CD4-positive, alpha-beta T cell treated with Interleukin-1 beta for 1 hour (primary cell): ENCODE measurements at places on chromosomes 11 and 22.

GRCh38 chr11:1196516-1197391 lies 26.1 kb upstream of the MUC5B start:
- DNase-seq: no peak

GRCh38 chr11:45483416-45483815 lies 182.0 kb downstream of the CHST1 start:
- no peak for DNase-seq

DNA sequence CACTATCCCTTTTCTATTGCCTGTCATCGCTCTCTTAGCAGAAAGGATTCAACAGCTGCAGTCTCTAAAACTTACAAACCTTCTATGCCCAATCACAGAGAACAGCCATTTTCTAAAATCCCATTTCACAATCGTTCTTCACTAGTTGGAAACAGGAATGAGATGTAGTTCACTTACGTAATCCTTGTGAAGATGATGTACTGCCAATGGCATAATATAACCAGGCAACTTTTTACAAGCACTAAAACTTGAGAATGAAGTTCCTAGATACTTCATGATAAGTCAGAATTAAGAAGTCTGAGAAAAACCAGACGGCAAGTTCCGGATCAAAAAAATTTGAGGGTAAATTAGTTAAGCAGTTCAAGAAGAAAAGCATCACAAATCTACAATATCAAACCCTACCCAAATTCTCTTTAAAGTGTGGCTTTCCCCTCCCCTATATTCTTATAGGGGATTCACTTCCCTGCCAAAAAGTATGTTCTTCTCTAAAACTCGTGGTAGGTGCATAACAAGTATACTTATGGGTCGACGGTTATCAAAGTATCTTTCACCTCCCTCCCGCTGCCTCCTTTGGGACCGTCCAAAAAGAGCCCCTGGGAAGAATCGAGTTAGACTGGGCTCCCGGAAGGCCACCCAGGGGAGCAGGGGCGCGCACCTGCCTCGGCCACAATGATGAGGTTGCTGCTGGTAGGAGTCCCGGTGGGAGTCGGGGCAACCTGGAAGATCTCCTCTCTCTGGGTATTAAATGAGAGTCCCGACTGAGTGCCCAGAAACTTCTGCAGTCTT lies 666 bp downstream of the MSANTD4 start:
- no peak for DNase-seq

- no peak for DNase-seq
Observed at GRCh38 chr11:49851971-49852389, 100.2 kb upstream of the OR4C13 start.

DNA sequence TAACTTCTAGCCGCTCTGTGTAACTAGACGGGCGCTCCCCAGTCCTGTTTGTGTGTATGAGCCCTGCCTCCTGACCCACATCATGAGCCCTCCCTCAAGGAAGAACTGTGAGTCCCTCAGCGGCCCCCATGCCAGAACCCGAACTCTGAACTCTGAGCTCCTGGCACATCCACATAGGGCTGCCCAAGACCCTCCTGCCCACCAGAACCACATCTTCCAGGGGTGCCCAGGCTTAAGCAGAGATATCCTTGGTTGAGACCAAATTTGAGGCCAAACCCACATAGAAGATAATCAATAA lies 3.0 kb downstream of the TRIM29 start:
- no peak for DNase-seq

GRCh38 chr22:46049726-46050450 lies 72.9 kb upstream of the WNT7B start:
- no peak for DNase-seq

GRCh38 chr11:40140560-40140959 lies 1318.9 kb downstream of the LRRC4C start:
- no peak for DNase-seq

- DNase-seq: no peak
Observed at GRCh38 chr11:70751142-70751734, 352.9 kb downstream of the CTTN start.
